ENCODE measurements at places on chromosomes 2 and 18.

GRCh38 chr2:29920130-29920577 is 1.2 kb downstream of the ALK start:
- DNase-seq: no peak

GRCh38 chr2:128538396-128538795 is 219.7 kb upstream of the HS6ST1 start:
- DNase-seq: no peak

DNA sequence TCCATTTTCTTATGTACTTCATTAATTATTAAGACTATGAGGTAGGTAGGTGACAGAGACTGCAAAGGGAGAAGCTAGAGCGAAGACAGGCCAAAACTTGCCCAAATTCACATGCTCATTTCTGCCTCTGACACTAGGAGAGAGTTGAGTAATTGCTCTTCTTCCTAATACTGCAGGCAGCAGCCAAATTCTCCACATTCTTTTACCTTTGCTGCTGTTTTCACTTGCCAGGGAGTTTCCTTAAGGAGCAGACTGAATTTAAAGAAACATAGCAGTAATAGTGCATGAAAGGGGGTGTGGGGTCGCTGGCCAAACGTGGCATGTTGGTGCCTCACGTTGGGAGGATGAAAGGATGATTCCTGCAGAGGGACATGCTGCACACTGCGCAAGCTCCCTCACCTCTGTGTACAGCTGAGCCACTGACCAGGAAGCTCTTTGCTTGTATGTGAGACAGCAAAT is 12.3 kb downstream of the CRIM1 start:
- no peak for DNase-seq

DNA sequence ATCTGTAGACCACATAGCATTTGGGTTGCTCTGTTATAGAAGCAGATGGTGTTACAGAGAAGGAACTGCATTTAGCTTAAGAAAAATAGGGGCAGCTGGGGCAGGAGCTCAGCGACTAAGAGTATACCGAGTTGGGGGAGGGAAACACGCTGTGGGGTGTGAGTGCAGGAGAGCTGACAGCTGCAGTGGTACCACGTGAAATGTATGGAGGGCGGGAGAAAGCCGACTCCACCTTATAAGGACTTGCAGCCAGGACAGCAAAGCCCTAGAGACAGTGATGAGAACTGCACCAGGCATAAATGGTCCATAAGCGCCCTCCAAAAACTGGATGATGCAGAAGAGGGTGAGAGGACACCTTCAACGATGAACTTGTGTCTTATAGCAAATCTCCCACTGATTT is 237.6 kb downstream of the PRKCE start:
- peak; percentile 55 for DNase-seq

- DNase-seq: no peak
Observed at GRCh38 chr2:45852450-45853150, 201.1 kb downstream of the PRKCE start.

DNA sequence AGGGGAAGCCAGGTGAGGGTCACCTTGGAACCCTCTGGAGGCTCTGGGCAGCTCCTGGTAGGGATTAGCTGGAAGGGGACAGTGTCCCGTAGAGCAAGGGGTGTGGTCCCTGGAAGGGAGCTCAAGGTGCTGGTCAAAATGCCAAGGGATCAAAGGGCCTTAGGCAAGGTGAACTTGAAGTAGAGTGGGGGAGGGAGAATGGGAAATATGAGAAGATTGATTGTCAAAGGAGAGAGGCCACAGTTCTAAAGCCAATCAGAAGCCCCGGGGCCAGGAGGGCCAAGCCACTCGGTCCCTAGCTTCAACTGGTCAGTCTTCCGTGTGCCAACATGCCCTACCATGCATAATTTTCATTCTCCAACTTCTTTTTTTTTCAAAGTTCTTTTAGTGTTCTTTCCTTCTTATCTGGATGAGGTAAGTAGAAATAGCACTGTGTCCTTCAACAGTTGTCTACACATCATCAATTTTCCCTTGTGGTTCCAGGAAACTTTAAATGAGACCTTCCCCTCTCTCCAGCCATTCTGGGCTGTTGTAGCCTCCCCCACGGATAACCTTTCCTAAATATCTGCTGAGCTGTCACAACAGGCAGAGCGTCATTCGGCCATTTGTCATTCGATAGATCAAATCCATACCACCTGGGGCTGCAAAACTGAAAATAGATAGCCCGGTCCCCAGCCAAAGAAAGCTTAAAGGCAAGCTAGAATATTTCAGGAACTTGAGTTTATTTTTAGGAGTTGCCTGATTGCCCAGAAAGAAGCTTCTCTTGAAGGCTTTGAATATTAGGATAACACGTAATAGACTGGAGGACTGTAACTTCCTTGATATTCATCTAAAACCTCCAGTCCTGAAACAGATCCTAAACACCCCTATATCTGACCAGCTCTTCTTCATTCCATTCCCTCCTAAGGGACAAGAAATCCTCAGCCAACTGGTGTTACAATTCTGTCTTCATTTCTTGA is 83.3 kb downstream of the ALPK2 start:
- no peak for DNase-seq

GRCh38 chr18:33596178-33596854 is 18.3 kb downstream of the ASXL3 start:
- DNase-seq: no peak

GRCh38 chr2:63642946-63643345 is 54.2 kb downstream of the MDH1 start:
- DNase-seq: no peak

- DNase-seq: no peak
Observed at GRCh38 chr18:4416976-4417375, 38.1 kb downstream of the DLGAP1 start.

DNA sequence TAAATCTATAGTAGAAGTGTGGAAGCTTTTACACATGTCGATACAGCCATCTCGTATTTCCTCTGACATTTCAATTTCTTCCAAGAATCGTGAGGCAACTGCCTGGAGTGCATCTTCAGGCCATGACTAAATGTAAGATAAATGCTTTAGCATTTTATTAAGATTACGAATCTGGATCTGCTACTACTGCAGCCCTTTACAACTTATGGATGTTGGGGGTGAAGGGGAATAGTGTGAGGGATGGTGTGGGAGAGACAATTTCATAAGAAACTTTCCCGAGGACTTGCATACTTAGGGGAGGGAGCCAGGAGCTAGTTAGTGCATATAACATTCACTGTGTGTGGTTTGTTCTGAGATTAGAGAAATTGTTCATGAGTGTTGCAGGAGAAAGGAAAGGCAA is 204.8 kb downstream of the SLC39A10 start:
- no peak for DNase-seq

All from NCI-H1417 treated with DMSO at 0.1 percent for 48 hours (cell line).